ENCODE measurements at places on chromosomes 16 and 17.

- DNase-seq, result no peak
Observed at GRCh38 chr16:71214746-71215381, 15.7 kb downstream of the HYDIN start.

DNA sequence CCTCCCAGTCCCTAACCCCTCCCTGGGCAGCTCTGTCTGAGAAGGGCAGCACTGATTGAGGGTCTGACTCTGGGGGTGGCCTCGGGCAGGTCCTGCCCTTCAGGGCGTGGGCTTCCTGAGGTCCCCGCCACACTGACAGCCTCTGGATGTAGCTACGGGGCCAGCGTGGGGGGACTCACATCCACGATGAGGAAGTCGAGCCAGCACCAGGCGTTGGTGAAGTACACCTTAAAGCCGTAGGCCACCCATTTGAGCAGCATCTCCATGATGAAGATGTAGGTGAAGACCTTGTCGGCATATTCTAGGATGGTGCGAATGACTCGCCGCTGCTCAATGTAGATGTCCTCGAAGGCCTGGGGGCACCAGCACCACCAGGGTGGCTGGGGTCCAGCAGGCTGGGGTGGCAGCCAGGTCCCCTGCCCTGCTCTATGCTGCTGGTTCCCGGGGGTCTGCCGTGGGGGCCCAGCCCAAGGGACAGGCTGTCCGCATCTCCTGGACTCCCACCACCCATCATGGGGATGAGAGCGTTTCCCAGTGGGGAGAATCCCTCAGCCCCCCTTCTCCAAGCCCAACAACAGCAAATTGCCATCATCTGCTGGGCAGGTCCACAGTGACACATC, 15.7 kb upstream of the CD79B start:
- no peak for DNase-seq

GRCh38 chr16:83886199-83886971, 12.5 kb upstream of the MLYCD start:
- no peak for DNase-seq

DNA sequence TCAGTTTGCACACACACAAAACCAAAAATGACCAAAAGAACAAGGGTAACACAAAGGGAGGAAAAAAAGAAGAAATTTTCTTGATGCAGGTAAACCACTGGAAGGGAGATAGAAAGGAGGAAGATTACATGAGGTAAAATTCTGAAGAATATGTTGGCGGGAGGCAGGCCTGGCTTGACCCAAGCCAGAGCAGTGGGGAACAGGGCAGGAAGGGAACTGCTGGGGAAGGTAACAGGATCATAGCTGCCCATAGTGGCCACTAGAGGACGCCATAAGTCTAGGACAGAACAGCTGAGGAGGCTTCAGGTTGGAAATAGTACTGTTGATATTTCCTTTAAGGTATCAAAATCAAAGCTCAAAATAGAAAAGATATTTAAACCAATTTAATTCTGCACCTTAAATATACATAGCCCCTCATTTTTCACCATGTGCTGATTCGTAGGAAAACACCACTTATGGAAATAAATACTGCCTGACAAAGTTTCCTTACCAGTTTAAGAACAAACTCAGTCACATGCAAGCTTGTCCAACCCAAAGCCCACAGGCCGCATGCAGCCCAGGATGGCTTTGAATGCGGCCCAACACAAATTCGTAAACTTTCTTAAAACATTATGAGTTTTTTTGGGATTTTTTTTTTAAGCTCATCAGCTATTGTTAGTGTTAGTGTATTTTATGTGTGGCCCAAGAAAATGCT, 15.5 kb downstream of the VPS35 start:
- DNase-seq, result peak; percentile 40

DNA sequence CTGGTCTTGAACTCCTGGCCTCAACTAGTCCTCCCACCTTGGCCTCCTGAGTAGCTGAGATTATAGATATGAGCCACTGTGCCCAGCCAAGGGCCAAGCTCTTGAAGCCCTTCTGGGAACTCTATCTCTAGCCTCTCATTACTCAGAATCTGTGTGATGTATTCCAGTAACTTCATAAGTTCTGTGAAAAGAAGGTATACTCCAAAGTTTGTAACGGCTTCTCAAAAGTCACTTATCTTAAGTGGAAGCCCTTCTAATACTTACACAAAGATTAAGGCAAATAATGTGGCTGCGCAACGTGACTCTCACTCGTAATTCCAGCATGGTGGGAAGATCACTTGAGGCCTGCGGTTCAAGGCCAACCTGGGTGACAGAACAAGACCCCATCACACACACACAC, 19.1 kb upstream of the ATP6V0C start:
- DNase-seq, result no peak

DNA sequence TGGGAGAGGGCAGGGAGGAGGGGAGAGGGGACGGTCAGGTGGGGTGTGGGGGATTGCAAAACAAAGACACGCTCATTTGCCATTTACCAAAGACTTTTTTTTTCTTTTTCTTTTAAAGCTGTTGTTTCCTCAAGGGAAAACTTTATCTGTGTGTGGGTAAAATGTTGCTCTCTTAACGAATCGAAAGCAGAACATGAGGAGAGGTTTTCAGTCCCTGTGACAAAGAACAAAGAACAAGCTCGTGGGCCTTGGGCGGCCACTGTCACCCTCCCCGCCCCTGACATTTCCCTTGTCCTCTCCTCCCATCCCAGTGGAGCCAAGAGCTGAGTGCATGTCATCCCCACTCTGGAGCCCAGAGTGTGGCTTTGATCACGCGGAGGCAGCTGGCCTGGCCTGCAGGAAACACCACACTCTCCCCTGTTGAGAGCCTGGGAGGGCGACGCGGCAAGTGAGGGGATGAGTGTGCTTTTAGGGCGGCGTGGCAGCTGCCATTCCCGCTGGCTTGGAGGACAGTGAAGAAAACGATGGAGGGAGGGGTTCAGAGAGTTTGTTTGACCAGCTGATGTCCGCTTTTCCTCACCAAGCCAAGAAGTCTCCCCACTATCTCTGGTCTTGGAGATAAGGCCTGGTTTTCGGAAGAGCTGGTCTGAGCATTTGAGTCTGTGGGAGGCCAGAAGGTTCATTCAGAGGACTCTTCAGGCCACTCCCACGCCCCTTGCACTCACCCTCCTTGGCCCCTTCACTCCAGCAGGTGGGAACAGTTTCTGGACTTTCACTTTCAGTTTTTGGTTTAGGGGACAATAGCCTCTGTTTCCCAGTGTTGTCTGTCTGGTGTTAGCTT, 11.4 kb downstream of the CCR7 start:
- peak; percentile 60 for DNase-seq

GRCh38 chr16:35431829-35432663, 1972.6 kb downstream of the TP53TG3F start:
- DNase-seq, result no peak

DNA sequence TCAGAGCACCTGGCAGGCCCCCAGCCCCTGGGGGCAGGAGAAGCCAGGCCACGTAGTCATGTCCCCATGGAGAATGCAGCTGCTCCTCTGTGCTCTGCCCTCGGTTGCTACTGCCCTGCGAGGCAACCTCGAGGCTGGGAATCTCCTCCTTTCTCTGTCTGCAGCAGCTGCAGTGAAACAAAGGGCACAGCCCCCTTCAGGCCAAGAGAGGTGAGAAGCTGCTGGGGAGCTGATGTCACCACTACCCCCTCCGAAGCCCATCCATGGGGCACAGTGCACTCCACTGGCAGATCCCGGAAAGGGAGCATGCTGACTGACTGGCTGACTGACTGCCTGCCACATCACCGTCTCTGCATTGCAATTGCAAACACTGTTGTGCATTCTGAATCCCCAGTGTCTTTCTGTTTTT, 103.7 kb downstream of the GRIN2A start:
- no peak for DNase-seq

DNA sequence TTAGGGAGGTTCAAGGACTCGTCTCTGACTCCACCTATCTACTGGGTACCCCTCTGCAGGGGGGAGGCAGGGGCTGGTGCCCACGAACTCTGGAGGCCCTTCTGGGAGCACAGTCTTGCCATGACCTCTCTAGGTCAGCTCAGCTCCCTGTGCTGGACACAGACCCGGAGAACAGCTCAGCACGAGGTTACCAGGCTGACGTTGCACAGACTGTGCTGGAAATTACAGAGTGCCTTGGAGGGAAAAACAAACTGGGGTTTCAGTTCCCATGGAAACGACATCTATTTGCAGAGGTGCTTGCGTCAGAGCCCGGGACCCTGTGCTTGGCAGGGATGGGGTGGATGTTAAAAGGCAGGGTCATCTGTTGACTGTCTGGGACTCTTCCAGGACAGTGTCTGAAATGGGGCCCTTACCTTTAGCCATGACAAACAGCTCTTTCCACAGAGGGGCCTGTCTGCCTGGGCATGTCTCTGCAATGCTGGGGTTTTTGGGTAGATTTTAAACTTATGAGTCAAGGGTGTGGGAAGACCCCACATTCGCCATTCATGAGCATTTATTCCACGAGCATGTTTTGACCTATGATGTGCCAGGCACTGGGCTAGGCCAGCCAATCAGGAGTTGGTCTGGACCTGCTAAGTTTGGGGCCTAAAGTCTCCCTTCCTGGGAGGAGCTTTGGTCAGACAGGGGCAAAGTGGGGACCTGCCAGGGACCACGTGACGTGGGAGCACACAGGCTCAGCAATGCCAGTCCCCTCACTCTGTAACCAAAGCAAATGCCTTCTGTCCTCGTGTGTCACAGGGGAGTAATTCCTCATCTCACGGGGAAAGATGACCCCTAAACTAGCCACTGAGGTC, 22.5 kb downstream of the CCR7 start:
- peak; percentile 86 for DNase-seq

DNA sequence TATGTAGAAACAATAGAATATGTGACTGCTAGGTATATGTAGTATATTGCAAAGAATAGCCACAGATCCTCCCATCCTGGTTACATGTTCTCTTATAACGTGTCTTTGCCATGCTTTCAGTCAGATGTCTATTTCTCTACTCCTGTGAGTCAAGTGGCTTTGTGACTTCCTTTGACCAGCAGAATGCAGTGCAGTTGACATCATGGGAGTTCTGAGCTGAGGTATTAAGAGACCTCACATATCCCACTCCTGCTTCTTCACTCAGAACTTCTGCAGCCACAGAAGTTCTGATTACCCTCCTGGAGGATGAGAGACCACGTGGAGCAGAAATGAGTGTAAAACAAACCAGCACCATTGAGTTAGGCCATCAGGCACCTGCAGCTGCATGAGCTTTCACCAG, 222.5 kb downstream of the PRKCA start:
- no peak for DNase-seq

DNA sequence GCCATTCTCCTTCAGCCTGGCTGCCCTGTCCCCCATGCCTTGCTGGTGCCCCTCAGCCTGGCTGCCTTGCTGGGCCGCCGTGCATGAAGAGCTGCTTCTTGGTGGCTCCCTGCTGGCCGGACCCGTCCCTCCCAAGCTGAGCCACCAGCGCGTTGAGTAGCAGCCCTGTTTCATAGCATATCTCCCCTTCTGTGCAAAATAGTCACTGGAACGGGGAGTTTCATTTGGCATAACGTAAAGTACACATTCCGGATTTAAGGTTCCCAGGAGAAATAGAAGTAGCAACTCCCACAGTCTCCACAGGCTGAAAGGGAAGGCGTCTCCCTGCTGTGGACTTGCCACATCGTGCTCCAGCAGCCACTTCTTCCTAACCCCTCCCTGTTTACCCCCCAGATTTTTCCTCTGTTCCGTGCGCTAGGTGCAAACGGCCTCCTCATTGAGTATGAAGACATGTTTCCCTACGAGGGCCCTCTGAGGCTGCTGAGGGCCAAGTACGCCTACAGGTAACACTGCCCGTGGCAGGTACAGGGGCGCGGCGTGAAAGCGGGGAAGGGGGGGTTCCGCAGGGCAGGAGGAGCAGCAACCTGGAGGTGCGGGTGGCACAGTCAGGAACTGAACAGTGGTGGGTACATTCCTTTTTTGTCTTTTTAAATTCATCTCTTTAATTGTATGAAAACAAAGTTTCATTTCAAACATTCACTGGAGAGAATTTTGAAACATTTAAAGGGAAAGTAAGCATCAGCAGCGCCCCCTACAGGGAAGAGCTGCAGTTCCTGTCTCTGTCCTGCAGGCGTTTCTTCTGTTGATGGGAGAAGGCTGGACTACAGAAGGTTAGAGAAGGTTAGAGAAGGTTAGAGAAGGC, 5.8 kb upstream of the OGFOD3 start:
- DNase-seq, result no peak

- peak; percentile 67 for DNase-seq
Observed at GRCh38 chr16:31869511-31870201, 4.0 kb upstream of the ZNF267 start.

- no peak for DNase-seq
Observed at GRCh38 chr17:21020622-21021021, 22.2 kb downstream of the USP22 start.

- no peak for DNase-seq
Observed at GRCh38 chr17:37292429-37293139, 83.2 kb upstream of the C17orf78 start.

DNA sequence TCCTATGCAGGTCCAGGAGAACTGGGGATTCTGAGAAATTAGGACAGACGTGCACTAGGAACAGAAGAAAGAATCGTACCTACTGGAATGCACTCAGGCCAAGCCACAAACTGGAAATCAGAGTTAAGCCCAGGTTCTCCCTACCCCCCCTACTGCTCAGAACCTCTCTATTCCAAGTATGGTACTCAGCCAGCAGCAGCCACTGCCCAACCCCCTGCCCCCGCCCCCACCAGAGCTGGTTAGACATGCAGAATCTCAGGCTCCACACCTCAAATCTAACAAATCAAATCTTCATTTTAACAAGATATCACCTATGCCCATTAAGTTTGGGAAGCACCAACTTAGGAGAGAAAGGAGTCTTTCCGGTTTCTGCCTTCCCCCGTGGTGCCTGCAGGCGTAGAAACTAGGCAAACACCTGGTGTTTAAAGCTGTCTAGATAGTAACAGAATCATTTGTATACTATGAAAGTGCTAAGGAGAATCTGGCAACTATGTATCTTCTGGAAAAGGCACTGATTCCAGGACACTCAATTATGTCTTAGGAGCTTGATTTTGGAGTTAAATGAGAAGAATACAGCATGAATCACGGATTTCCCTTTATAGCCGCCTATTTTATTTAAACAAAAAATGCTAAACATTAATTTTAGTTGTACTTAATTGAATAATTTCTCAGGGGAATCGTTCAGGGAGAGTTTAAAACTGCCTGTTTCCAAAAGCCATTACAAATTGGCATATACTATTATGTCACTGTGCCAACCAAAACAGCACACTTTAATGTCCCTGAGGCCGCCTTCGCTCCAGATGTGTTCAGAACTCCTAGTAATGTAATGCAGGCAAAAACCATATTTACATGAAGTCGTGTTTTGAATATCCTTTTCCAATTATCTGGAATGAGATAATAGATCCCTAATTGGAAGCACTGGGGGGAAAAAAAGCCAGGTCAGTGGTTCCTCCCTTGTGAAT, 166.5 kb downstream of the STX8 start:
- DNase-seq, result no peak

DNA sequence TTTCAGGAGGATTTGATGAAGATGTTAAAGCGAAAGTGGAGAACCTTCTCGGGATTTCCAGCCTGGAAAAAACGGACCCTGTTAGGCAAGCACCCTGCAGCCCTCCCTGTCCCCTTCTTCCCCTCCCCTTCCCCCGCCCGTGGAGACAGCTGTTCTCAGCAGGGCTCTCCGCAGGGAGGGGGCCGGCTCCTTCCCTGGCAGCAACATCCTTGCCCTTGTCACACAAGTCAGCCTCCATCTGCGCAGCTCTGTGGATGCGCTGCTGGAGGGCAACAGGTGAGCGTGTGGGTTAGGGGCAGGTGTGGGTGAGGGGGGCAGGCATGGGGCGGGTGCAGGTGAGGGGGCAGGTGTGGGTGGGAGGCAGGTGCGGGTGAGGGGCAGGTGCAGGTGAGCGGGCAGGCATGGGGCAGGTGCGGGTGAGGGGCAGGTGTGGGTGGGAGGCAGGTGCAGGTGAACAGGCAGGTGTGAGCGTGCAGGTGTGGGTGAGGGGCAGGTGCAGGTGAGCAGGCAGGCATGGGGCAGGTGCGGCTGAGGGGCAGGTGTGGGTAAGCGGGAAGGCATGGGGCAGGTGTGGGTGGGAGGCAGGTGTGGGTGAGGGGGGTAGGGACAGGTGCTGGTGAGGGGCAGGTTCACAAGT, 9.4 kb downstream of the CYBC1 start:
- DNase-seq, result no peak
